ENCODE measurements at places on chromosomes 2 and 18.

DNA sequence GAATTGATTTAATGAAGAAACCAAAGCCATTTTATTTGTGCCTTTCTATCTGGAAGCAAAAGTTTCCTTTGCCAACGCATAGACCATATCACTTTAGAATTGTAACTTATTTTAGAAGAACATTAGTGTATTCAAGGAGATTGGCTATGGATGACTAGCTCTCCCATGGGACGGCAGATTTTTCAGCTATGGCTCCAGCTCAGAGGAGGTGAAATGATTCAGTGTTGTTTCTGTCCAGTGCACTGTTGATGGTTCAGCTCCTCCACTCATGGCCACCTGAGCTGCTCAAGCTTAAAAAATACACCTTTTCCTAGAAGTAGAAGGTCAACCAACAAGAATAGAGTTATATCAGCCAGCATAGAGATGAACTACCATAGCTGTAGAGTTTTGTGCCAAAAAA is 1597.5 kb upstream of the PIK3C3 start:
- no peak for DNase-seq

- DNase-seq = no peak
Observed at GRCh38 chr2:43212216-43212835, 14.1 kb downstream of the ZFP36L2 start.

- no peak for DNase-seq
Observed at GRCh38 chr2:39546937-39547336, 109.9 kb upstream of the MAP4K3 start.

DNA sequence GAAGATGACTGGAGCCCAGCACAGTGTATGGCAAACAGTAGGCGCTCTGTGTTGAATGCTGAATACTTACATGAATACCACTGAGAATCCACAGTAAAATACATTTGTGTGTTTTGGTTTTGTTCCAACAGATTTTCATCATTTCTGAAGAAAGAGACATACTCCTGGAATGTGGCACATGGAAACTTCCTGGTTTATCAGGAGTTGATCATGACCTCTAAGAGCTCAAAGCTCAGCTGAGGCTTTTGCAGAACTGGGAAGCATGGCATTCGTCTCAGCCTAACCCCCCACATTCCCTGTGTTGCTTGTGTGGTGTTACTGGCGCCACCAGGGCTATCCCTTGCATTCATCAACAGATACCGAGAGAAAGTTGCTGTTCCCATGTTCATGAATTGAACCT is 316.9 kb upstream of the REV1 start:
- DNase-seq = no peak

DNA sequence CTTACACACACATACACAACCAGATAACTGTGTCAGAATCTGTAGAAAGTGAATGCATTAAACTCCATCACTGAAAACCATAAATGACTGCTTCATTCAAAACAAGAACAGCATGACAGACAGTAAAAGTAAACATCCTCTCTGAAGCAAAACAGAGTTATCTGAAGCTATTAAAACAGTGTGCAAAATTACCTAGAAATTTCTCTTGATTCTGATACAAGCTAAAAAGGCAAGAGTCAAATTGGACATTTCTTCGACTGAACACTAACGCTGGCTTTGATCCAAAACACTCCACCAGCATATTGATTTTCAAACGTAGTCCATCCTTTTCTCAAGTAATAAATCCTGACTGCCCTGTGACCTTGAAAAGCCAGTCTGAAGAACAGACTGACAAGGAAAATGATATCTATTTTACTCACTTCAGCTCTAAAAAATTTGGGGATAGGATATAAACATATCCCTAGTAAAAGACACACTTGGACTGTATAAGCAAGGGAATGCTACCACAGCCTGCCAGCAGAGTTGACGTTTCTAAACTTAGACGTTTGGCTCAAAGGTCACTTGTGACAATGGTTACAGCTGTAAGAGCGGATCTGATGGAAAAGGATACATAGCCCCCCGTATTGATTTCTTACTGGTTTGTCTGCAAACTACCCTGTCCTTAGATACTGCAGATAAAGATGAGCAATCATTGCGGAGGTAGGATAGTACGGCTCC is 128.9 kb upstream of the ITGB6 start:
- DNase-seq = no peak

DNA sequence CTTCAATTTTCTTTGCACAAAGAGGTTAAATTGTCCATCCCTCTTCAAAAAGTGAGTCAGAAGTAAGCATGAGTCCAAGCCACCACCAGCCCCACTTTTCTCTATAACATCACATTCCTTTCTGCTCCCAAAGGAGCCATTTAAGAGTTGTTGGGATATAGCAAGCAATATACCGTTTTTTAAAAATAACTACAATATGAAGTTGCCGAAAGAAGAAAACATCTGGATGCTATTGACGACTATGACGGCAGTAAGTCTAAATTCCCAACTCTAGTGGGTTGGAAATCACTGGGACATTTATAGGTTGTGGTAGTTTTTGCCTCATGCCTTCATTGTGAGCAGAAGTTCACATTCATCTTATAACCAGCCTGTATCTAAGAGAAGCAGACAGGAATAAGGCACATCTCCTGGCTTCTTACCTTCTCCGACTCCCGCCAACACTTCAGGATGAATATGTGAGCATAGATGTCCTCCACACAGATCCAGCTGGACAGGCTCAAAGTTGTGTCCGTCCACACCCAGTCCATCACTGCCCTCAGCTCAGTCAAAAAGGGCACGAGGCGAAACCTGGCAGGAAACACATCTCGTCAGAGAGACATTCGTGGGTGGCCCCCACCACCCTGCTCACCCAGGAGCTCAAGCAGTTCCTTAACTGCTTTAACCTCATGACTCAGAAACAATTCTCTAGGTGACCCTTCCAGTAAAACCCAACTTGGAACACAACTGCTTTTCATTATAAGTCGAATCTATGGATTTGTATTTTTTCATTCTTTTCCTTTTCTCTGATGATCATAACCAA is 163.6 kb downstream of the NAPG start:
- DNase-seq = no peak

- no peak for DNase-seq
Observed at GRCh38 chr2:215832791-215833190, 180.6 kb downstream of the MREG start.

GRCh38 chr18:71426441-71426840 is 1117.7 kb downstream of the CBLN2 start:
- DNase-seq = no peak

DNA sequence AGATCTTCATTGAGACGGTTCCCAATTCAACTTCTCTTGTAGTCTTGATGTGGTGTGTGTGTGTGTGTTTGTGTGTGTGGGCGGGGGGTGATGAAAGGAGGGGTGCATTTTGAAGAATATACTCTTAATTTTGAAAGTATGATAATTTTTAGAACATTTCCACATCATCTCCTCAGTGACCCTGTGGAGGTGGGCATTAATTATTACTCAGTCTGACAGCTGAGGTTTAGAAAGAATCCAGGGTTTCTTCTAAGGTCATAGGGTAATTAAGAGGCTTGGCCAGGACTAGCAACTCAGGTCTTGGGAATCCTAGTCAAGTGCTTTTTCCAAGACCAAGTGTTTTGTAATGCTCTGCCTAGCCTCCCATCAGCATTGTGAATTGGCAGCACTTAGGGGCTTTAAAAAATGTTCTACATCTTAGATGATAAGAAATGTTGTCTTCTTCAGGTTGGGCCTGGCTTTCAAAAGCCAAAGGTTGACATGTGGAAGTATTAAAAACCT is 100.5 kb downstream of the SPTBN1 start:
- DNase-seq = no peak

GRCh38 chr2:174925046-174925784 is 80.0 kb downstream of the CHN1 start:
- DNase-seq = no peak

- DNase-seq = no peak
Observed at GRCh38 chr2:10007435-10007834, 35.9 kb upstream of the KLF11 start.

GRCh38 chr2:204005940-204006721 is 69.6 kb downstream of the ICOS start:
- no peak for DNase-seq

- DNase-seq = no peak
Observed at GRCh38 chr2:68272246-68272994, 20.1 kb upstream of the PPP3R1 start.

- no peak for DNase-seq
Observed at GRCh38 chr2:201572846-201573508, 70.3 kb downstream of the TMEM237 start.

DNA sequence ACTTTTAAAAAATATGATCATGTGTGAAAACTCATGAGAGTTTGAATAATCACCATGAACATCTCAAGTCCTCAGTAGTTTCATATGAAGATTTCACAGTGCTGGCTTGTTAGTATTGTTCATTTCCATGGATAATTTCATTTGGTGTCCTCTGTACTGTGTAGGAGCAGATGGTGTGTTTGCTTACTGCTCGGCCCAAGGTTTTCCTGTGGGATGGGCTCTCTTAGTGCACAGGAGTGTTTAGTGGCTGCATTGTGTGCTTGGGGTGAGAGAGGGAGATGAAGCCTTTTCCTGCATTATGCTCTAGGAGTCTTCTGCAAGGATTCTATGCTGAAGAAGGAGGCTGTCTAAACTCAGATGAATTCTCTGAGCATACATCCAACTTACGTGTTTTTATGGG is 270.6 kb downstream of the SOCS6 start:
- DNase-seq = no peak

GRCh38 chr2:183126635-183127034 is 2.4 kb downstream of the NUP35 start:
- no peak for DNase-seq

- DNase-seq = no peak
Observed at GRCh38 chr2:95017071-95017501, 8.4 kb upstream of the MAL start.

GRCh38 chr2:147512206-147512605 is 332.6 kb upstream of the ACVR2A start:
- DNase-seq = no peak

- DNase-seq = peak; percentile 70
Observed at GRCh38 chr18:77101410-77102258, 30.9 kb downstream of the MBP start.
